ENCODE measurements at places on chromosomes 1 and 21.

GRCh38 chr1:220914283-220915116 is 35.3 kb downstream of the HLX start:
- no peak for DNase-seq

DNA sequence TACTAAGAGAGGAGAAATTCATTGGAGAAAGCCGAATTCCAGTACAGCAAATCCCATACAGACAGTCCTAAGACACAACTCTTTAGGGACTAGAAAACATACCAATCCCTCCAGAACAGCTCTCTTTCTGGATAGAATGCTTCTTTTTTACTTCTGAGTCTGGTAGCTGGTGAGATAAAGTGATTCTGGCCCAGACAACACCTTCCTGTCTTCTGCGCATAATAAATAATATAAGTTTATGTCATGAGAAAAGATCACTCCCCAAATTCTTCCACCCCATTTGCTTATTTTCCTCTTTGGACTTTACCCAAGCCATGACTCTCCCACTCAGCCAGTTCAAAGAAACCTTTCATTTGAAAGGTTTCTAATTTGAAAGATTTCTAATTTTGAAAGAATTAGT is 98.4 kb downstream of the EDEM3 start:
- DNase-seq, result no peak

GRCh38 chr1:64403331-64403730 is 66.6 kb upstream of the CACHD1 start:
- no peak for DNase-seq

DNA sequence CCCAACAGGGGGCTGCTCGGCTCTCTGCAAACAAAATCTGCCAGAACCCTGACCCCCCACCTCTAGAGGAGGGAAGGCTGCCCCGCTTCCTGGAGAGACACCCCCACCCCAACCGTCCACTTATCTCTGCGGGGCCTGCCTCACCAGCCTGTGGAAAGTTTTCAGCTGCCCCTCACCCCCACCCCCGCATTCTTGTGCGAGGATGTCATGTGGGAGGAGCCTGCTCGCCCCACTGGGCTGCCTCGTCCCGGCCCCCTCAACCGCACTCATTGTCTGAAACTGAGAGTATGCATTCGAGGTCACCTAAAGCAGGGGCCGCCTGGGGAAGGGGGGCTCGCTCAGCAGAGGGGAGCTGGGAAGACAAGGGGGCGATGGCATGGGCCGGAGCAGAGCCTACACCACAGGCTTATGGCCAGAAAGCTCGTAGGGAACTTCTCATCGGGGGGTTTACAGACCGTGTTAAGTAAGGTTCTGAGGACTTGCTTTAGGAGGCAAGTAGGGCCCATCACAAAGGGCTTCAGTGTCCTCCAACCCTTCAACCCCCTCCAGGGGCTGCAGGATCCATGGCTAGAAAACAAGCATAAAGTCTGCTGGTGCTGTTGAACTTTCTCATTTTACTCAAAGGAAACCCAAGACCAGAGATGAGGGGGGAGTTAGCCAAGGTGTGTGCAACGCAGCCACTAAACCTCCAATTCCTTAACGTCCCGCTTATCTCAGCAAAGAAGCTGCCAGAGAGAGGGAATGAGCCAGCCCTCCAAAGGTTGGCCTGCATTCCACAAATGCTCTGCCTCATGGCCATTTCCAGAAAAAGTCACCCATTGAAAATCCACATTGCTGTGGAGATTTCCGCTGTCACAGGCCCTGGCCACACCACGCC is 9.4 kb downstream of the EPHA2 start:
- DNase-seq, result no peak

GRCh38 chr1:55245781-55246180 is 30.6 kb upstream of the USP24 start:
- no peak for DNase-seq

GRCh38 chr1:46603481-46603857 is 599 bp downstream of the MKNK1 start:
- no peak for DNase-seq

- no peak for DNase-seq
These were observed 6.3 kb upstream of the CTTNBP2NL start for GRCh38 chr1:112389689-112390088.

GRCh38 chr1:117735045-117735992 is 129.5 kb downstream of the TENT5C start:
- no peak for DNase-seq

DNA sequence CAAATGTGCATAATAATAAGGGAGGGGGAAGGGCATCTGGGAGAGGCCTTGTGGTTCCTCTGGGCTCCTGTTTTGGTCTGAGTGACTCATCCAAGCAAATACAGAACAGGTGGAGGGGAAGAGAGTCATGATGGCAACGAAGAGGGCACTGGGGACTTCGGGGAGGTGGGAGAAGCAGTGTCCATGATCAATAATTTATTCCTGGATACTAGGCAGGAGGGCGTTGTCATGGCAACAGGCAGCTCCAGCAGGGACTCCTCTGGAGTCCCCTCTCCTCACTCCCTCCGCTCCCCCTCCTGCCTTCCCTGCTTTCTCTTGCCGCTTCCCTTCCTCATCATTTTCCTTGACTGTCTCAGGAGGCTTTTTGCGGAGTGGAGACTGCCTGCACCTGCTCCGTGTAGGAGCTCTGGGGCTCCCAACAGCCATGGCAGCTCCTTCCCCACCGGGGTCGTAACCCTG is 12.3 kb upstream of the NFASC start:
- no peak for DNase-seq

DNA sequence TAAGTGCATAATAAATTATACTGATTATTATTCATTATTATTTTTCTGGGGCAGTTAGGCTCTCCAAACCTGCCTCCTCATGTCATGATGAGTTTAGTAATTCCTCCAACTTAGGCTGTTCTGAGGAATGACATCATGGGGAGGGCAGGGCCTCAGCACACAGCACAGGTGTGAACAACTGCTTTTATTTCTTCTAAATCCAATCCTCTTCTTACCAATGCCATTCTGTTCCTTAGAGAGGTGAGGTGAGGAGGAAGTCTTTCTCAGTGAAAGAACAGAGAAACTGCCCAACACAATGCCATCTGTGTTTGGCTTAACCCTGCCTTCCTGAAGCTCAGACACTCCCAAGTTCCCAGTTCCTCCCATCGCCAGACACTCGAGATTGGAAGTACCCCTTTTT is 45.4 kb upstream of the WASF2 start:
- no peak for DNase-seq

GRCh38 chr1:83790446-83790845 is 208.5 kb downstream of the TTLL7 start:
- no peak for DNase-seq

DNA sequence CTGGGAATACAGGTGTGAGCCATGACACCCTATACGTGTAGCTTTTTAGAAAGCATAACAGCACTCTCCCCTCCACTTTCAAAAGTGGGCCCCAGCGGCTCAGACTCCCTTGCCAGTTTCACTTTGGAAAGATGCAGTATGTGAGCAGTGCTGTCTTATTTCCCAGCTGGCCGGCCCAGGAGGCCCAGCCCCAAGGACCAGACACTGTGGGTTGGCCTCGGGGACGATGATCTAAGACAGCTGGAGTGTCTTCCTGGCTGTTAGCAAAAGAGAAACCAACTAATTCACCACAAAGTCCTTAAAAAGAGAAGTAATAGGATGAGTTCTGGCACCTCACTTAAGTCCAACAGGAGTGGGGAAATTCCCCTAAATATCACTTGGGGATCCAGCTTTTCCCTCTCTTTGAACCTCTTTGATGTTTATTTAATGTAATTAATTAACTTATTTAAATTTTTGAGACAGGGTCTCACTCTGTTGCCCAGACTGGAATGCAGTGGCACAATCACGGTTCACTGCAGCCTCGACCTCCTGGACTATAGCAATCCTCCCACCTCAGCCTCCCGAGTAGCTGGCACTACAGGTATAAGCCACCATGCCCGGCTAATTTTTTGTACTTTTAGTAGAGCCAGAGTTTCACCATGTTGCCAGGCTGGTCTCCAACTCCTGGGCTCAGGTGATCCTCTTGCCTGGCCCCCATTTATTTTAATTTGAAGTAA is 17.6 kb upstream of the CLIC4 start:
- DNase-seq, result no peak

DNA sequence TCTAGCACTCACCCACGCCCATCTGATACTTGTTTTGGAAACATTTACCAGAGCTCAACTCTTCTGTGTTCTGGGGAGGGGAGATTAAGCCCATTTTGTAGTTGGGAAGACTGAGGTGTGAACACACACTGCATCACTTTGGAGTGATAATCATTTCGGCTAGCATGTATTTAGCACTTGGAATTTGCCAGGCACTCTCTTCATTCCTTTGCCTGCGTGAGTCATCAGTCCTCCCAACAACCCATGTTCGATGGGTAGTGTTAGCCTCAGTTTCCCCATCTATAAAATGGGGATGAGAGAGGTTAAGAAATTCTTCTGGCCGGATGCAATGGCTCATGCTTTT is 182.8 kb upstream of the TMEM51 start:
- DNase-seq, result no peak

DNA sequence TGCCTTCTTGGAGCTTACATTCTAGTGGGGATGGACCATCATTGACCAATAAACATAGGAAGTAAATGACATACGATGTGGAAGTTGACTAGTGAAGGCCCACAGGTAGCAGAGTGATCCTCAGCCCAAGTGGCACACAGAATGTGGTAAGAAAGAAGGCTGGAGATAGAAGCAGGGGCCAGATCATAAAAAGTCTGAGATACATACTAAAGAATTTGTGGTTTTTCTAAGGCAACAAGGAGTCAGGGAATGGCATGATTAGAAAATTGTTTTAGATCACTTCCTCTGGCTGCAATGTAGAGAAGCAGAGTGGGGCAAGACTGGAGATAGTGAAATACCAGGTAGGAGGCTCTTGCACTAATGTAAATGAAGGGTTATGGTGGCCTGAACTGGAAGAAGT is 154.0 kb downstream of the VPS13D start:
- no peak for DNase-seq

DNA sequence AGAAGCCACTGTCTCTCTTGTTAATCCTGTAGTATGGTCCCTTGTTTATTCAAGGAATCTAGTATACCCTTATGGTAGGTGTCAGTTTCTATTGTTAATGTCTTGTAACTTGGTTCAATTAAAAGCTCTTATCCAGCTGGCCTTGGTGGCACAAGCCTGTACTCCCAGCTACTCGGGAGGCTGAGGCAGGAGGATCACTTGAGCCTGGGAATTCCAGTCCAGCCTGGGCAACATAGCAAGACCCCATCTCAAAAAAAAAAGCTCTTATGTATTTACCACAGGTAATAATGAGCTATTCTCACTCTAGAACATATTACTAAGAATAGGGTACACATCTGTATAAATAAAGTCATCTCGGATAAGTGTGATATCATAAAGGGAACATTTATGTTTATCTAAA is 46.5 kb downstream of the TMEM200B start:
- DNase-seq, result no peak

- no peak for DNase-seq
These were observed 94.7 kb downstream of the CHD1L start for GRCh38 chr1:147337040-147337630.

GRCh38 chr1:163203561-163203960 is 845 bp upstream of the RGS5 start:
- DNase-seq, result no peak

- DNase-seq, result no peak
These were observed 37.2 kb downstream of the PTPN14 start for GRCh38 chr1:214514032-214514818.

GRCh38 chr1:21366288-21366687 is 73.6 kb upstream of the NBPF3 start:
- no peak for DNase-seq

DNA sequence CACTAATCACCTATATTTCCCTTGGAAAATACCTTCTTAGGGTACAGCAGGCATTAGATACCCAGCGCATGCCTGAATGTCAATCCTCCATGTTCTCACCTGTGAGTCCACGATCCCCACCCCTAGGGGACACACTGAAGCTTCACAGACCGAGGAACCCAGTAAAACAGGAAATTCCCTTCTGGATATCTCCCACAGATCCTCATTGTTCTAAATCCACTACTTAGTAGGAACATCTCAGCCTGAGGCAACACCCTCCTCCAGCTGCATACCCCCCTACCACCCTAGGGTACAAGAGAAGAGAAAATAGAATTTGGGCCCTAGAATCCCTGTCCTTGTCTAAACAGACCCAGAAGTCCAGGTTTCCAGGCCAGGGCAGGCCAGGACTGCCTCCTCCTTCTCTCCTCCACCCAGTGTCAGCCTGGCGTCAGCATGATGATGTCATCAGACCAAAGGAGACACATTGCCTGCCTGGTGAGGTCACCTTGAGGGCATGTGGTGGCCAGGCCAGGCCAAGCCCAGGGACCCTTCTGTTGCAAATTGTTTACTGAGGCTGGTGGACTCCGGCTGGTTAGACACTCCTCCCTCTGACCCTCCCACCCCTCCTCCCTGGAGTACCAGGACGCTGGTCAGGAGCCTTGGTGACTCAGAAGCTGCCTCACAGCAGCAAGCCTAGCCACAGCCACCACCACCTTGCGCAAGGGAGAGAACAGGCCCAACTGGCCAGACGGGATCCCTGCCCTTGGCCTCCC is 6.2 kb downstream of the NECTIN4 start:
- no peak for DNase-seq

GRCh38 chr1:106768501-106768900 is 288.0 kb upstream of the PRMT6 start:
- no peak for DNase-seq

DNA sequence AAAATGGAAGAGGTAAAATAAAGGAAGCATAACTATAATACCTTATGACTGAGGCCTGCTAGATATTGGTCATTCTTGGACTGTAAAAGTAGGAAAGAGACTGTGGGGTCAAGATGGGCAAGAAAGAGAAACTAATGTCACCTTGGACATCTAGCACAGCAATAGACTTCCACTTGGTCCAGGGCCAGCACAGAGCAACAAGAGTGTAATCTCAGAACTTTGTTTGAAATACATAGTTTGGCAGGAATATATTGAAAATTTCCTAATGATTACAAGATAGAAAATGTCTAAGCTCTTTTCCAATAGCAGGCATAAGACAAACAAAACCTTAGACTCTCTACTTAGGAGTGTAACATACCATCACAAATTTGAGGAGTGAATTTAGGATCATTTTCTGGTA is 4.6 kb downstream of the LRRC8C start:
- DNase-seq, result no peak

DNA sequence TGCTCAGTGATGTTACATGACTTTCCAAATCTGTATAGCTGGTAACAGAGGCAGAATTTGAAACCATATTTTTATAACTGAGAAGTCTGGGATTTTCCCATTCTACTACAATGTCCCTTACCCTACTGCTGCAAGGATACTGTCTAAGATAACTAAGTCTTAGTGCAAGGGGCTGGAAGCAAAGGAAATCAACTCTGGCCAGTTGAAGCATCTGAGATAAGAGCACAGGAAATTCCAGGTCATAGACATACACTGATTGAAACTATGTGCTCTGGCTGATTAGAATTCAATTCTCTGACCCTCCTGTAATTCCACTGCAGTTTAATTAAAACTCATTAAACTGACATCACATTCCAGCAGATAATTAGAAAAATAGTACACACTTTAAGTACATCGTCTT is 267.7 kb upstream of the C1orf87 start:
- DNase-seq, result no peak

- no peak for DNase-seq
These were observed 3.0 kb downstream of the OLFM3 start for GRCh38 chr1:101993710-101994109.
